Stimulated activated CD4-positive, alpha-beta T cell treated with anti-CD3 and anti-CD28 coated beads, Interleukin-12 subunit alpha, Interleukin-12 subunit beta, amount 100 ng/mL, for 24 hours (primary cell): ENCODE measurements at places on chromosomes 6 and 20.

DNA sequence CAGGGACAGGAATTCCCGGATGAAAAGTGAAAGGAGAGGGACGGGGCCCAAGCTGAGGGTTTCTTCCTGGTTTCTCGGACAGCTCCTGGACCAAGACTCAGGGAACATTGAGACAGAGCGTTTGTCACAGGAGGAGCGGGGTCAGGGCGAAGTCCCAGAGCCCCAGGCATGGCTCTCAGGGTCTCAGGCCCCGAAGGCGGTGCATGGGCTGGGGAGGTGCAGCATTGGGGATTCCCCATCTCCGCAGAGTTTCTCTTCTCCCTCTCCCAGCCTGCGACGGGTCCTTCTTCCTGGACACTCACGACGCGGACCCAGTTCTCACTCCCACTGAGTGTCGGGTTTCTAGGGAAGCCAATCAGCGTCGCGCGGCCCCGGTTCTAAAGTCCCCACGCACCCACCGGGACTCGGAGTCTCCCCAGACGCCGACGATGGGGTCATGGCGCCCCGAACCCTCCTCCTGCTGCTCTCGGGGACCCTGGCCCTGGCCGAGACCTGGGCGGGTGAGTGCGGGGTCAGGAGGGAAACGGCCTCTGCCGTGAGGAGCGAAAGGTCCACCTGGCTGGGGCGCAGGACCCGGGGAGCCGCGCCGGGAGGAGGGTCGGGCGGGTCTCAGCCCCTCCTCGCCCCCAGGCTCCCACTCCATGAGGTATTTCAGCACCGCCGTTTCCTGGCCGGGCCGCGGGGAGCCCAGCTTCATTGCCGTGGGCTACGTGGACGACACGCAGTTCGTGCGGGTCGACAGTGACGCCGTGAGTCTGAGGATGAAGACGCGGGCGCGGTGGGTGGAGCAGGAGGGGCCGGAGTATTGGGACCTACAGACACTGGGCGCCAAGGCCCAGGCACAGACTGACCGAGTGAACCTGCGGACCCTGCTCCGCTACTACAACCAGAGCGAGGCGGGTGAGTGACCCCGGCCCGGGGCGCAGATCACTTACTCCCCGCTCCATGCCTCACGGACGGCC is 54.6 kb upstream of the POLR1H start:
- DNase-seq: peak; percentile 6

GRCh38 chr20:54680872-54681619 is 205.7 kb downstream of the DOK5 start:
- no peak for DNase-seq

DNA sequence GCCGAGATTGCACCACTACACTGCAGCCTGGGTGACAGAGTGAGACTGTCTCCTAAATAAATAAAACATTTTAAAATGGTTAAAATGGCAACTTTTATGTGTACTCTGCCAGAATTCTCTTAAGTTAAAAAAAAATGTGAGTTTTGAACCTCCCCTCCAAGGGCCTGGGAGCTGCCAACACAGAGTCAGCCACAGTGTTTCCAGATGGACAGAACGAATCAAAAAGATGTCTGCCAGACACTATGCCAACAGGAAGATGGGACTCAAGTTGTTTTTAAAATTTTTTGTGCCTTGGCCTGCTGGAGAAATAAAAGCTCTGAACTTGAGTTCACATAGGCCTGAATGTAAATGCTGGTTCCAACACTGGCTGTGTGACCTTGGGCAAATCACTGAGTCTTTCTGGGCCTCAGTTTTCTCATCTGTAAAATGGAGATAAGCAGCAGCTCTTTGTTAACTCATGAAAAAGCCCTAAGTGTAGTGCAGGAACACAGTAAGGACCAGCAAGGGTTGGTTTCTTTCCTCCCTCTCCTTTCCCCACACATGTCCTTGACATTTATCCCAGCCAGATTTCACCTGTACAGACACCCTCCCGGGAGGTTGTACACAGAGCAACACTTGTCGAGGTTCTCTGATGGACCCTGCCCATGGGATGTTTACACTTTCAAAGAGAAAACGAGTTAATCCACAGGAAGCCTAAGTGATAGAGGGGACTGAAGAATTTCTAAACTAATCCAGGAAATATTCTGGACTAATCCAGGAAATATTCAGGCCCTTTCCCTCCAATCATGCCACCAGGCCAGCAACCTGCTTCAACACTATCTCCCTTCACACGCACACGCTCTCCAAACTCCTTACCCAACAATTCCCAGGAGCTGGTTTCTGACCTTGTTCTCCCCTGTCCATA is 35.0 kb downstream of the MRPL14 start:
- no peak for DNase-seq

GRCh38 chr20:15220009-15220656 is 882.7 kb upstream of the FLRT3 start:
- no peak for DNase-seq

DNA sequence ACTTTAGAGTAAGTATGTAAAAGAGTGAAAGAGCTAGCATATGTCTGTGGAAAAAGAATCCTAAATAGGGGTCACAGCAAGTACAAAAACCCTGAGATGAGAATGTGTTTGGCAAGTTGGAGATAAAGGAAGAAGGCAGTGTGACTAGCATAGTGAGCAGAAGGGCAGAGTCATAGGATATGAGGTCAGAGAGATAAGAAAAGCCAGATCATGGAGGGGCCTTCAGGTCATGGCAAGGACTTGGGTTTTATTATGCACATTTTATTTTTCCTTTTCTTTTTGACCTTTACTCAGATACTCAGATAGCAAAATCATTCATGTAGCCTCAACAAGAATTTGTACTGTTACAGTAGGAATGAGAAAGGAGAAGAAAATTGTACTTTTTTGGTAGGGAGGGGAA is 138.0 kb downstream of the GJA1 start:
- no peak for DNase-seq

DNA sequence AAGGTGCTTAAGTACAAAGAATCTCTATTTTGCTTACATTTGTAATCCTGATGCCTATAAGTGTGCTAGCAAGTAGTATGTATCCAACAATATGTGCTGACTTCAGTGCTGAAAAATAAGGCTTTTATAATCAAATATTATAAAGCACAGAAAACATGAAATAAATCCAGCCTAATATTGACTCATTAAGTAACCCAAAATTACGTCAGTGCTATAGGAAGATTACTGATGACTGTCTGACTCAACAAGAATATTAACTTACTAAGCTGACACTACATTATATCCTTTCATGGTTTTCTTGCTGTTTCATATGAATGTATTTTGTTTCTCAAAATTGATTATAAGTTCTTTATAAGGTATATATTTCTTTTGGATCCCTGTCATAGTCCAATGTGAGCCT is 76.1 kb downstream of the ME1 start:
- DNase-seq: no peak

DNA sequence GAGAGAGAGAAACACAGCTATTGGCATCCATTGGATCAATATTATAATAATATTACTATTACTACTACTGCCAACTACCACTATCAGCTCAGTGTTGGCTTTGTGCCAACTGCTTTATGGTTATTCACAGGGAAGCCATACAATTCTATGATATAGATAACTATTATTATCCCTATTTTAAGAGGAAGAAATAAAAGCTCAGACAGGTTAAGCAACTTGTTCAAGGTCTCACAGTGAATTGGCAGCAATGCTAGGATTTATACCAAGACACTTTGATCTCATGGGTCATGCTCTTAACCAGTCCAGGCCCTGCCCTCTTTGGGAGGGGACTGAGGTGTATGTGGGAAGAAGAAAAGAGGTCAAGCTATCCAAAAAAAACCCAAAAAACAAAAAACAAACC is 82.0 kb upstream of the TRAF3IP2 start:
- DNase-seq: no peak

GRCh38 chr6:19501737-19502245 is 335.4 kb upstream of the ID4 start:
- no peak for DNase-seq

DNA sequence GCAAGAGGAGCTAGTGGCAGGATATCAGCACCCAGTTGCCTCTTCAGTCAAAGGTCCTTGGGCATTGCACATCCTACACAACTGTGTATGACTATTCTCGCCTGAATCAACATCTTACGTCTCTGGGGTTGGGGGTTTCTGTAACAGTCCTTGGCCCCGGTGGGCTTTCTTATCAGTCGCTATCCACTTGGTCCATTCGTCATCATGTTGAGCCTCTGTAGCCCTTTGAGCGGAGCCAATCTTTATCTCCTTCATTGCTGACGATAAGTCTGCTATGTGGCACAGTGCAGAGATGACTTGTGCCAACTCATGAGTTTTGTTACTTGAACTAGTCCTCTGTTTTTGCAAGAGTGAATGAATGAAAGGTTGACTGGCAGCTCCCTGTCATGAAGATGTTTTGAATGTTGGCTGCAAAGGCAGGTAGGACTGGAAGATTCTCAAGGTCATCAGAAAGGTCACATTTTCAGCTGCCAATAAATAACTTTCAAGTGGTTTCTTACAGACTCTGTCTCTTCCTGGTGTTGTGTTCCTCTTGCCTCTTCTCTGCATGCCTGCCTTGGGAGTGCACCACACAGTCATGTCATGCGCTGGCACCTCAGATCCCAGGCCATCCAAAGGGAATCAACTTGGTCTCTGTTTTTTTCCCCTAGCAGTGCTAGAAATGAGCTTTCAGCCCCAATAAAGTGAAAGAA is 238.9 kb downstream of the SLC24A3 start:
- DNase-seq: no peak

DNA sequence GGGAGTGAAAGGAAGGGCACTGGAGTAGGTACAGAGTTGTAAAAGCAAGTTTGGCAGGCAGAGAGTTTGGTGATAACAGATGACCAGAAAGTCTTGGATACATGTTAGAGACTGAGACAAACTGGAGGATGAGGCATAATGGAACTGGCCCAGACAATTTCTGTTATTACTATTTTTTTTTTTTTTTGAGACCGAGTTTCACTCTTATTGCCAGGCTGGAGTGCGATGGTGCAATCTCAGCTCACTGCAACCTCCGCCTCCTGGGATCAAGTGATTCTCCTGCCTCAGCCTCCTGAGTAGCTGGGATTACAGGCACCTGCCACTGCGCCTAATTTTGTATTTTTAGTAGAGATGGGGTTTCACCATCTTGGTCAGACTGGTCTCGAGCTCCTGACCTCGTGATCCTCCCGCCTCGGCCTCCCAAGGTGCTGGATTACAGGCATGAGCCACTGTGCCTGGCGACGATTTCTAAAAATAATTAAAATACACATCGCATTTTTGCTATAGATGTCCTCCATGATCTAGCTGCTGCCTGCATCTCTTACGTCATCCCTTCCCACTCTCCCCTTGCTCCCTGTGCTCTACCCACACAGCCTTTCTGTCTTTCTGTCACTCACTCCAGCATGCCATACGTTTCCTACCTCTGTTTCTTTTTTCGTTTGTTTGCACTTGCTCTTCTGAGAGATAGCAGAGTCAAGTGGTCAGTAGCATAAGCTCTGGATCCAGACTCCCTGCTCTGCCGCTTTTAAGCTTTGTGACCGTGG is 23.5 kb downstream of the MAPK14 start:
- DNase-seq: no peak

DNA sequence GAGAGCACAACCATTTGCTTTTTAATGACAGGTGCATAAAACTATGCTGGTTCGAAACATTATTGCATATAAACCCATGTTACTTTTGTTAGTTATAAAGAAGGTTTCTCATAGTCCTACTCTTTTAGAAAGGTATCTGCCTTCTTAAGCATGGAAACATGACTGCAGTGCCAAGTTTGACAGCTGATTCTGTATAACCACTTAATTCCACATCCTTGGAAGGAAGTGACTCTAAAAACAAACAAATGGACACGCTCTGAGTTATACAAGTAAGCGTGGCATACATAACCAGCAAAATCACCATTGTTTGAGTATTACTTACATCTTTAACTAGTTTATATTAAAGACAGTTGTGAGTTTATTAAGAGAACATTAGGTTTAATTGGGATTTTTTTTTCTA is 125.0 kb upstream of the HDGFL1 start:
- no peak for DNase-seq

DNA sequence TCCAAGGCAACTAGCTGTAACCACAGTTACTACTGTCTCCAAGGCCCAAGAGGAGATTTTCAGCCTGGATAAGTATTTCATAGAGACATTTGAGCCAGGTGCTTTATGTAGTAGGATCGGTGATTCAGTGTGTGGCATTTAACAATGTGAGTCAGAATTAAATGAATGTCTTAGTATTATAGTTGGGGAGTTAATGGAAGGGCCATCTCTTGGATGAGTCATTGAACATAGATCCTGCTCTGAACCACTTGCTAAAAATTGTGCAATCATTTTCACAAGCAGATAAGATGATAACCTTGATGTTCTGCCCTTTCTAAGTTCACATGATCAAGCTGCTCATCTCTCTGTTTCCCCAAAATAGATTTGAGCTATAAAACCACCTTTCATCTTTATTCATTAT is 668.9 kb upstream of the CITED2 start:
- DNase-seq: no peak
